Subcutaneous preadipocyte (primary cell): ENCODE measurements at places on chromosomes 4 and X. TPM values are rescaled to one million over a fixed set of nuclear protein-coding genes. Genes with fewer than 3 reads are reported as not detected.

Gene DRD5
- not detected in 2 replicates for total RNA-seq

Gene MGARP
- 1.8 TPM in 2 replicates for total RNA-seq

Gene APLN
- total RNA-seq: 0.73 and 0.78 TPM in 2 replicates

Gene CAPN6
- total RNA-seq: under 0.01 TPM in 1 of 2 replicates, not detected in the other

Gene ZNF711
- under 0.01 and 0.20 TPM in 2 replicates for total RNA-seq

Gene CXCL11
- not detected in 2 replicates for total RNA-seq

Gene NLGN4X
- total RNA-seq: not detected in 2 replicates
